MG63 (cell line): ENCODE measurements at places on chromosomes 3 and 15. TPM values are rescaled to one million over a fixed set of nuclear protein-coding genes. Genes with fewer than 3 reads are reported as not detected.

Gene NCEH1
- total RNA-seq = 24.8 and 26.1 TPM in 2 replicates

Gene CHST2
- total RNA-seq = 0.20 and 0.36 TPM in 2 replicates

Gene ACTL6A
- 152 and 159 TPM in 2 replicates for total RNA-seq

Gene A4GNT
- total RNA-seq = not detected in 2 replicates

Gene SCAANT1
- not detected in 2 replicates for total RNA-seq

Gene ANKUB1
- not detected in 2 replicates for total RNA-seq

DNA sequence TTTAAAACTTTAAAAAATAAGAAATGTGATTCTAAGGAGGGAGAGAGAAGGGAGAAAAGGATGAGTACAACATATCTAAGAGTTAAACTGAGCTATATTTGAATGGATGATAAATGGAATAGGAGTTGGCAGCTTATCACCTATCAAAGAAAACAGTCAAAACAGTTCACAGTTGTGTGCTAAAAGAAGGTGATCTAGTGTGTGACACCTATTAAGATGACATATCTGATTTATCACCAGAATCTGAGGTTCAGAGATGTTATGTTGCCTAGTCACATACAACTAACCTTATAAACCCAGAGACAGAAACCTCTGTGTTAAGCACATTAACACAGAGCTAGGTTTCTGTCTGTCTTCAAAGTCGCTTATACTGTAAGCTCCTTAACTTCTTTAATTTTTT is 3.0 kb downstream of the ATP13A3 start:
- no peak for DNase-seq

GRCh38 chr15:85749261-85750151 is 45.2 kb downstream of the KLHL25 start:
- no peak for DNase-seq

DNA sequence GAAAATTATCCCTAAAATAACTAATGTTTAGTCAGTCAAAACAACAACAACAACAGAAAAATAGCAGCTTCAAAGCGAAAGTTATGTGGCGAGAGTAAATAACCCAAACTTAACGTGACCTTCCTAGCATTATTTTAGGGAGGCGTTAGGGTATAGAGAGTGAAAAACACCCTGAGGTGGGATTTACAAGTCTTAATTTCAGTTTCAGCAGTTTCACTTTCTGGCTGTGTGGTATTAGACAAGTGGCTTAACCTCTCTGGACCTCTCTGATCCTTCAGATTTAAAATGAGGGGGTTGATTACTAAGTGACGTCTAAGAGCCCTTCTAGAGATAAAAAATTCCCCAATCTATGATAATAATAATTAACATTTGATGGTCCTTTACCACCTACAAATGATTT is 291.2 kb downstream of the ZBTB20 start:
- no peak for DNase-seq

DNA sequence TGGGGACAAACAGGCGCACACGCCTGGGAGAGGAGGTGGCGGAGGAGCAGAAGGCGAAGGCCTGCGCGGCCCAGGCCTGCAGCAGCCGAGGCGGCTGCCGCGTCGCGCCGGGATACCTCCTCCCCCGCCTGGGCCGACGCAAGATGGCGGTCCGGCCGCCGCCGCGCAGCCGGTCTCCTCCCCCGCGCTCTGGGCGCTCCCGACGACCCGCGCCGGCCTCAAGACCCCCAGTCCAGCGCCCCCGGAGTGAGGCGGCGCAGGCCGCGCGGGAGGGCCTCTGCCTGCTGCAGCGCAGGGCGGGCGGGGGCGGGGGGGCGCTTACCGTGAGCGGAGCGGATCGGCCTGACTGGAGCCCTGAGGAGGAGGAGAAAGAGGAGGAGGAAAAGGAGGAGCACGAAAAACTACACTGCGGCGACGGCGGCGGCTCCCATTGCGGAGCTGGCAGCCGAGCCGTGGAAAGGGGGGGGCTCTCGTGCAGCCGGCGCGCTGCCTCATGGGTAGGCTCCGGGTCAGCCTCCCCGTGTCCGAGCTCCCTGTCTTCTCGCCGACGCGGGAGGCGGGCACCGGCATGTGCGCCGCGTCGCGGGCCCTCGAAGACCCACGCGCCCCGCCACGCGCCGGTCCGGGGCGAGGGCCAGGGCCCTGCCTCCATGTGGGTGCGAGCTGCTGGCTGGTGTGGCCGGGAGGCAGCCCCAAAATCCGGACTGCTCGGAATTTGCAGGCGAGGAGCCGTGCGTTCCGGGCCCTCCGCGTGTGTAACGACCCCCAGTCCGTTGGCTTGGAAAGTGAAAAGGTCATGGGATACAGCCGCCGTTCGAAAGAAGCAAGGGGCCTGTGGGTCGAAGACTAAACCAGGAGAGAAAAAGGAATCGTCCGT is at the start of gene ZNF280D:
Gene ZNF280D (minus strand): TSS at position 374 of the 877 bp plus-strand sequence. CDS start 26,400 bp downstream, outside the sequence.
- peak; percentile 93 for DNase-seq

DNA sequence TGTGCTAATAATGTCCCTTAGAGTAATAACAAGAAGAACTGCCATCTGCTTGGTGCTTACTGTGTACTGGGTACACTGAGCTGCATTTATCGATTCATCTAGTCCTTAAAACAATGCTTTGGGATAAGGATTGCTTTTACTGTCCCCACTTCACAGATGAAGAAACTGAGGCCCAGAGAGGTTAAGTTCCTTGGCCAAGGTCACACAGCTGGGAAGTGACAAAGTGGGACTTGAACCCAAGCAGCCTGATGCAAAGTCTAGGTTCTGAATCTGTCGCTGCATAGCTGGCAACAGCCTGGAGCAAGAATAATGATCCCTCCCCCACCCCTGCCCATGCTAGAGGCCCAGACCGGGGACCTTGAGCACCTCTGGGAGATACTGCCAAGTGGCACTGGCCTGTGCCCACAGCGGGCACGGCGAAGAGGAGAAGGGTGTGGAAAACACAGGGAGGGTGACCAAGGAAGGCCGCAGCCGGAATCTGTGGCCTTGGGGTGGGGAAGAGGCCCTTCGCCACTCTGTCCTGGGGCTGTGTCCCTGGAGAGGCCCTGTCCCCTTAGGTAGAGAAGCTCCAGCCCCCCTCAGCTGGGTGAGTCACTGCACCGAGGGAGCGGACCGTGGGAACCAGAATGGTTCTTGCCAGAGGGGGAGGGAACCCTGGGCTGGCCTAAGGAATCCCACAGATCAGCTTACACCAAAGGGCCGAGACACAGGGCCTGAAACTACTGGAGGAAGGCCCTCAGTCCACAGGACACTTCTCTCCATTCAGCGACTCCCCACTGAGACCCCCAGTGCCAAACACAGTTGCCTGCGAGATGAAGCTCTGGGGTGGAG is 3.5 kb downstream of the PLXND1 start:
- peak; percentile 79 for DNase-seq

- peak; percentile 98 for DNase-seq
These were observed 55.6 kb downstream of the SMAD3 start for GRCh38 chr15:67120839-67121643.

GRCh38 chr3:101216710-101217465 is 103.5 kb downstream of the IMPG2 start:
- DNase-seq = no peak

GRCh38 chr3:127102587-127102986 is 90.3 kb upstream of the PRR23E start:
- no peak for DNase-seq

- peak; percentile 33 for DNase-seq
These were observed 196.0 kb upstream of the TPRG1 start for GRCh38 chr3:188975600-188976314.

GRCh38 chr3:33426630-33427317 is 13.4 kb downstream of the UBP1 start:
- DNase-seq = no peak

- DNase-seq = no peak
These were observed 615.6 kb upstream of the DPPA4 start for GRCh38 chr3:109952924-109953323.

DNA sequence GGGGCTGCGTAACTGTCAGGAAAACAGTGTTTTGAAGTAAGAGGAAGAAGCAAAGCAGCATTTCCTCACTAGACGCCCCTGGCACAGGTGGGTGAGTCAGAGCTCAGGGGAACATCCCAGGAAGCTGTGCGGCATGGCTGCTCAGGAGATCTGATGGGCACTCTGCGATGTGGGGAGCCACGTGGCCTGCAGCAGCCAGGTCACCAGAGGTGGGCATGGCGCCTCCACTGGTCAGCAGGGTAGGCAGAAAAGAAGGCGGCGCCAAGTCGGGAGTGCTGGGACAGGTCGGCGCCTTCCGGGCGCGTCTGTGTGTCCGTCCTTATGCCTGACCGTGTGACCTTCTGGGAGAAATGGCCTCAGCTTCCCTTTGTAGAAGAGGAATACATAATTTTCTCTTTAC is 249.9 kb upstream of the ST8SIA2 start:
- DNase-seq = no peak

- DNase-seq = no peak
These were observed 74.7 kb downstream of the BTD start for GRCh38 chr3:15676259-15676658.

DNA sequence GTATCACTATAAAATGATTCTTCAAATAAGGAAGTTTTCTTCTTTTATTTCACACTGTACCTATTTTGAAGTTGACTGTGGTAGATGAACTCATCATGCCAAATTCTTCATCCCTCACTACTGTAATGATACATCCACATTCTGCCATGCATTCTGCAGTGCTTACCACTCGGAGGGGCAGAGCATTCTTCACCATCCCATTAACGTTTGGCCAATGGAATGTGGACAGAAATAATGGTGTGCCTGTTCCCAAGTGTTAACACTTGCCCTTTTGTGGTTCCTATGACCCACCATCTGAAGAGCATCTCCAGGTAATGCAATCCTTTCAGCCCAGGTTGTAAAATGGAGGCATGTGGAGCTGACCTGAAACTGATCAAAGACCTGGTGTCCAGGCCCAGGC is 18.6 kb downstream of the GOLIM4 start:
- no peak for DNase-seq

GRCh38 chr3:109803274-109803673 is 465.9 kb upstream of the DPPA4 start:
- DNase-seq = no peak

GRCh38 chr3:126881861-126882260 is 101.1 kb upstream of the PLXNA1 start:
- no peak for DNase-seq

- DNase-seq = no peak
These were observed 667.9 kb upstream of the CFAP20DC start for GRCh38 chr3:59717679-59718205.
